Esophagus muscularis mucosa (tissue), 4 donors: ENCODE measurements at places on chromosomes 13 and 19. TPM values are rescaled to one million over a fixed set of nuclear protein-coding genes. Genes with fewer than 3 reads are reported as not detected.

Gene GRWD1
- total RNA-seq, result 42.9 TPM

Gene ZNF20
- total RNA-seq, result 2.9 TPM

Gene RPL13A
- 3,096 TPM for total RNA-seq

Gene QPCTL
- total RNA-seq, result 5.8 TPM

Gene PSPN
- total RNA-seq, result 1.3 TPM

Gene TNFSF13B
- 5.0 TPM for total RNA-seq

Gene APC2
- 1.7 TPM for total RNA-seq

Gene RFC3
- total RNA-seq, result 4.3 TPM

Gene FUT6
- total RNA-seq, result 0.17 TPM

Gene GPR18
- not detected for total RNA-seq

Gene CRLF1
- total RNA-seq, result 66.3 TPM

Gene CPB2
- total RNA-seq, result not detected

Gene ACER1
- total RNA-seq, result not detected

Gene CD37
- total RNA-seq, result 22.4 TPM

Gene DMAC2
- total RNA-seq, result 41.9 TPM

Gene ANGPTL8
- not detected for total RNA-seq

Gene MAB21L1
- 0.83 TPM for total RNA-seq

Gene NCR1
- total RNA-seq, result not detected

Gene FCAR
- 6.3 TPM for total RNA-seq

Gene SLC27A1
- 15.9 TPM for total RNA-seq

Gene KLK12
- total RNA-seq, result not detected

Gene ZNF358
- 144 TPM for total RNA-seq

Gene APOC4
- not detected for total RNA-seq

Gene SSC5D
- 9.5 TPM for total RNA-seq
